ENCODE measurements at places on chromosomes 1 and 21.

GRCh38 chr1:204465546-204466415 is 28.8 kb downstream of the PIK3C2B start:
- no peak for DNase-seq

- peak; percentile 4 for DNase-seq
These were observed 47.1 kb downstream of the KANK4 start for GRCh38 chr1:62271948-62272728.

- no peak for DNase-seq
These were observed 18.5 kb downstream of the CSTB start for GRCh38 chr21:43757601-43758000.

- no peak for DNase-seq
These were observed 21.8 kb downstream of the COL6A2 start for GRCh38 chr21:46119637-46120271.

- no peak for DNase-seq
These were observed 136.9 kb downstream of the RWDD3 start for GRCh38 chr1:95370691-95371562.

- no peak for DNase-seq
These were observed 12.5 kb upstream of the ATF3 start for GRCh38 chr1:212595787-212596714.

- DNase-seq, result no peak
These were observed 113.4 kb upstream of the DNAH14 start for GRCh38 chr1:224816062-224816461.

- no peak for DNase-seq
These were observed 258.0 kb downstream of the FMN2 start for GRCh38 chr1:240349695-240350094.

DNA sequence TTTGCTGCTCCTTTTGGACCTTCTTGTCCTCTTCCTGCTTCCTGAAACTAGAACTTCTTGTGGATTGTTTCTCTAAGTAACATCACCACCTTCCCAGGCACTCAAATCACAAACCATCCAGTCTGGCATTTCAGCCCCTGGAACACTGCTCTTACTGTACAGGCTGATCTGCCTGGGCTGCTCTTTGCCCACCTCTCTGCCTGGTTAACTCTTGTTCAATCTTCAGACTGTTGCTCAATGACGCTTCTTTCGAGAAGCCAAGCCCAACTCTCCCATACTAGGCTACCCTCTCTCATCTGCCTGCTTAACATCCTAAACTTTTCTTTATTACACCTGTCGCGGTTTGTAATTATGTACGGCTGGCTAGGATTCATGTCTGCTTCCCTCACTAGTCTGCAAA is 657 bp downstream of the DIO1 start:
- DNase-seq, result no peak

DNA sequence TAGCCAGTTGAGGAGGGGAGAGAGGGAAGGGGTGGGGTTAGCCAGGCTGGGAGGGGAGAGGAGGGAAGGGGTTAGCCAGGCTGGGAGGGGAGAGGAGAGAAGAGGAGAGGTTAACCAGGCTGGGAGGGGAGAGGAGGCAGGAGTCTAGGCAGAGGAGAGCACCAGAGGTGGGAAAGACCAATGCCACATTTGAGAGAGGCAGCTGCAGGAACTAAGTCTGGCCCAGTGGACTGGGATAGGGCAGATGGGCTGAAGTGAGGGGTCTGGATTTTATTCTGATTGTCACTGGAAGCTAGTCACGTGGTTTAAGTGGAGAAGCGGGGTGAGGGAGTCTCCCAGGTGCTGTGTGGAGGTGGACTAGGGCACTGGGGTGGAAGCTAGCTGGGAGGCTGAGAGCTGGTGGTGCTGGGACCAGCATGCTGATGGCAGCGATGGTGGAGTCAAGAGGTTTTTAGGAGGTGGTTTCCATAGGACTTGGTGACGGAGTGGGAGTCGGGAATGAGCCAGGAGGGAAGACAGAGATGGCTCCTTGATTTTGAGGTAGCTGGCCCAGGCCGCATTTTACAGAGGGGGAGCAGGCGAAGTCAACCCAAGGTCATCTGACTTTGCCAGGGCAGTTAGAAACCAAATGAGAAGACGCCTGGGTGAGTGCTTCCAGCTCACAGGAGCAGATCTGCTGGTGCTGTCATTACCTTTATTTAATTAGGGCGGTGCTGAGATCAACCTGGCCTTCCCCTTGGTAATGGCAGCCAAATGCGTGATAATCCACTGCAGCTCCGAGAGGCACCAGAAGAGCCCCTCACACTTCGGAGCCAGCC is 42.8 kb downstream of the DISP3 start:
- no peak for DNase-seq

- DNase-seq, result no peak
These were observed 16.0 kb upstream of the LRIG2 start for GRCh38 chr1:113057006-113057405.

DNA sequence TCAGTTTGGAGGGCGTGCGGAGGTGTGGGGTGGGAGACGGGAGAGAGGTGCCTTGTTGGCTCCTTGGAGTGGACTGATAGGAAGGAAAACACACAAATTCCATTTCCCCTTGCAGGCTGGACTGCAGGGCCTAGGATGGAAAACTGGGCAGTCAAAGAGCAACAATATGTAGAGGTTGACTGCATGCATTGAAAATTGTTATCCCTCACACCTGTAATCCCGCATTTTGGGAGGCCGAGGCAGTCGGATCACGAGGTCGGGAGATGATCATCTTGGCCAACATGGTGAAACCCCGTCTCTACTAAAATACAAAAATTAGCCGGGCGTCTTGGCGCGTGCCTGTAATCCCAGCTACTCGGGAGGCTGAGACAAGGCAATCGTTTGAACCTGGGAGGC is 128.2 kb downstream of the PPIAL4G start:
- no peak for DNase-seq

DNA sequence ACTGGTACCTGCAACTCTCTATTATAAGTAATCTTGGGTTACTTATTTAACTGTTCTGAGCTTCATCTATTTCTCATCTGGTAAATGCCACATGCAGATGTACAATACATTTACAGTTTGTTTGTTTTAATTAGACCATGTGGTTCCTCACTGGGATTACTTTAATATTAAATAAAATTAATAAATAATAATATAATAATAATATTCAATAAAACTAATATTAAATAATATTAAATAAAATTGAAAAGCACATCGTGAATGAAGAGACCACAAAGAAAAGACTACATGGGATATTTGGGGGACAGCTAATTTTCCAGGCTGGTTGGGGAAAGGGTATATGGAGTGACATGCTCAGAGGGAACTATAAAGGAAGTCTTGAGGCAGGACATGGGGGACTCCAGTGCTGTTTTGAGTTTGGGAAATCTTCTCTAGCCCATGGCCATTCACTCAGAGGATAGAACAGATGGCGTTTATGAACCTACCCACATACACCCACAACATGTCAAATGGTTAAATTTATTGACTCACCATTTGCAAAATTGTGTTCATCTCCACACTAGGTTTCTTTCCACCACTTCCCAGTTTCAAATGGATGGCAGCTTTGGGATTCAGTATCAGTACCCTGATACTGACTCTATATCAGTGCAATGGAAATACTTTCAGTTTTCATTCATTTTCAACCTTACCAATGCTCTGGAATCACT is 25.6 kb downstream of the DIRAS3 start:
- DNase-seq, result no peak

- DNase-seq, result no peak
These were observed 29.3 kb upstream of the PCP4 start for GRCh38 chr21:39837861-39838359.

DNA sequence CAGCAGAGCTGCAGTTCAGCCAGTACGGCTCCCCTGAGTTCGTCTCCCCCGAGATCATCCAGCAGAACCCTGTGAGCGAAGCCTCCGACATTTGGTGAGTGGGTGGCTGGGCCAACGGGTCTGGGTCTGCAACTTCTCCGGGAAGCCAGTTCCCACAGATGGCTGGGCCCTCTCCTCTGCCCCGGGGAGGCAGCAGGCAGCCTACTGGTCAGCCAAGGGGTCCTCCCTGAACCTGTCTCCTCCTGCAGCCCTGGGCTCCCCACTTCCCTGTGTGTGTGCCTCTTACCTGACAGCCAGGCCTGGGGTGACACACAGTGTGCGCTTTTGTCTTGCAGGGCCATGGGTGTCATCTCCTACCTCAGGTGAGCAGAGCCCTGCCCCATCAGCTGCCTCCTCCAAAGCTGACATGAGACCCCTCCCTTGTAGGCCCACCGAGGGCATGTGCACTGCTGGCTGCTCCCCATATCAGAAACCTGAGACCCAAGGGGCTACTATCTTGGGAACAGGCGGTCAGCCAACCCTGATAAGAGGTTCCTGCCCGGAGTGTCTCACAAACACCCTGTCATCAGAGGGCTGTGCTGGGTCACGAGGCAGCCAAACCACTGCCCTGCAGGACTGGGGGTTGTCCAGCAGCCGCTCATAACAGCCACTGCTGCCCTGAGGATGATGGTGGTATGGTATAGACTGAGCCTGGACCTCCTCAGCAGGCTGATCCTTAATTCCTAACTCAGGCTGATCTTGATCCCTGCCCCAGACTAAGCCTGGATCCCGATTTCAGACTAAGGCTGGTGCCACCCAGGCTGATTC is 37.6 kb downstream of the TRIM11 start:
- DNase-seq, result no peak

- no peak for DNase-seq
These were observed 1.5 kb upstream of the RGS1 start for GRCh38 chr1:192574073-192574472.

DNA sequence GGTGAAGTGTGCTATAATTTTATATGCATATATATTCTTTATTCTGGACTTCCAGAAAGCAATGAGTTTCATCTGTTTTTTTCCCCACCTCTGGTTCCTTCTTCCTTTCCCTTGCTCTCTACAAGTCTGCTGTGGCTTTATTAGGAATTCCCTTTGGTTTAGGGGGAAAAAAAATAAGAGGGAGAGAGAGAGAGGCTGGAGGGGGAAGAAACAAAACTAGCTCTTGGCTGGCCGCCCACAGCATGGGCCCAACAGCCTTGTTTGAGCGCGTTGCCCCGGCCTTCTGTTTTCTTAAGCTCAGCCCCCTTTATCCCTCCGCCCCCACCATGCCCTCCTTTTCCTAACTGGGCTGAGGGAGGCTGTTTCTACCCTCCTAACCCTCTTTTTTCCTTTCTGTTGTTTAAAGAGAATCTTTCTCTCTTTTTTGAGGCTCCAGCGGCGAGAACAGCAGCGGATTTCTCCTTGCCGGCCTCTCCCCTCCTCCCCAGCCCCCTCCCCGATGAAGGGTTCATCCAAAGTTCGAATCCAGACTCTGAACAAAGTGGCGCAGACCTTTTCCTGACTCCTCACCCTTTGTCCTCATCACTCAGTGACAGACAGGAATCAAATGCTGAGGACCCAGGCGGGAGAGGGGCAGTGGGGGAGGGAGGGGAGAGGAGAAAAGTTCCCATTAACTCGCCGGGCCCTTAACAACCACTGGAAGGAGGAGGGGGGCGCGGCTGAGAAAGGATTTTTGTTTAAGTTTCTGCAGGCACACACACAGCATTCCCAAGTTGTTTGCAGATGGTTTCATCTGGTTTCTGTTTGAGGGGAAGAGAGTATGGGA is 29.7 kb downstream of the PBX1 start:
- DNase-seq, result no peak

- no peak for DNase-seq
These were observed 53.8 kb upstream of the PSEN2 start for GRCh38 chr1:226816576-226816975.

- no peak for DNase-seq
These were observed 4.6 kb downstream of the SLC37A1 start for GRCh38 chr21:42518215-42518614.

- DNase-seq, result no peak
These were observed 45.0 kb downstream of the IER5 start for GRCh38 chr1:181133441-181133951.

GRCh38 chr1:15956150-15956549 is 19.8 kb downstream of the ZBTB17 start:
- DNase-seq, result no peak

DNA sequence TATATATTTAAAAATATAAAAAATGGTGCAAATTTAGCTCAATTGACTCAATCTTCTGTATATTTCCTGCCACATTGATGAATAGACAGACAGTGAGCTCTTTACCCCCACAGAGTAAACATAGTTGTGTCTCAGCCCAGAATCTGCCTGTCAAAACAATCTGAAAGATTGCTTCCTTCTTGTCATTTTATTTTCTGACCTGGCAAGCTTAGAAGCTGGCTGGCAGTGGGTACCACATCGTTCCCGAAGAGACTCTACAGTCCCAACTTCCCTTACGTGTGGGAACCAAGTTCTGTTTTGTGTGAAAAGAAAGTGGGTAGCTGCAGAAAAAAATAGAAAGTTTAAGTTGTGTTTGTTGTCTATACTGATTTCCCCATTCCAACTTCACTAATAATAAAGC is 629.3 kb upstream of the NEGR1 start:
- DNase-seq, result no peak

DNA sequence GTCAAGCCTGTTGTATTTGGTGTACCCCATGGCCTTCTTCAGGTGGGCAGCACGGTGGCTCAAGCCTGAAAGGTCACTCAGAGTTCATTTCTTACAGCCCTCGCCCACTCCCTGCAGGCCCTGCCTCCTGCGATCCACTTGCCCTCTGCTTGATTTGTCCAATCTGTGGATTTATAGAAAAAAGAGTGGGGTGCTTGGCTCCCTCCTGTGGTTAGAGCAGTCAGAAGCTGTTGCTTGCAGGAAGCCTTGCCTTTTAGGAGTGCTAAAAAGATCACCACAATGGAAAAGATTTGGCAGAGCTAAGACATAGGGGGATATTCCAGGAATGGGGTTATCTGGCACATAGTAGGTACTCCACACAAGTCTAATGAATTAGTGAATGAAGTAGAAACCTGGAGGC is 108.0 kb upstream of the TRABD2B start:
- no peak for DNase-seq

DNA sequence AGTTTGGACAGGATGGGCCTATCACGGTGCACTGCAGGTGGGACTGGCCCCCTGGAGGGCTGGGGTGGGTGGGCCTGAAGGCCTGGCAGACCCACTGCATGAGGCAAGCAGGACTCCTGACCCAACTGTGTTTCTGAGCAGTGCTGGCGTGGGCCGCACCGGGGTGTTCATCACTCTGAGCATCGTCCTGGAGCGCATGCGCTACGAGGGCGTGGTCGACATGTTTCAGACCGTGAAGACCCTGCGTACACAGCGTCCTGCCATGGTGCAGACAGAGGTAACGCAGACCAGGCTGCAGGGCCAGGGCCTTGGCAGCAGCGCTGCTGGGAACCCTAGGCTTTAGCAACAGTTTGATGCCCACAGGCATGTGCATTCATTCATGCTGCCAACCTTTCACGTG is 29.0 kb upstream of the KDM4A start:
- no peak for DNase-seq

GRCh38 chr21:37655611-37656300 is 260.5 kb downstream of the KCNJ6 start:
- DNase-seq, result no peak

DNA sequence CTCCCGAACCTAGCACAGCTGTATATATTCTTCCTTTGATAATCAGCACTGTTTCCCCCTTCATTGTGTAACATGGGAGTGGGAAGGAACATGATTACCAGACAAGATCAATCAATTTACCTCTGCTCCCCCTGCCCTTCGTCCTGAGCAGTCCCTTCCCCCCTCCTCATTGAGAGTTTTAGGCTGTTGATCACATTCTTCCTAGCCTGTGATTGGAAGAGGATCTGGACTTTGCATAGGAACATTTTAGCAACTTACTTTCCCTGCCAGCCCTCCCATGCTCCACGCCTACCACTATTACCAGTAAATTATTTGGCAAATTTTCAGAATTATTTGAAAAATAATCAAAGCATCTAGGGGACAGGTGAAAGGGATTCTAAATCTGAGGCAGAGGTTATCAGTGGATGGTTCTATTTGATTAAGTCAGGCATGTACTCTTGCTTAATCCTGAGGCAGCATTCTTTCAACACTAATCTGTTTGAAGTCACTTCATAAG is 62.7 kb upstream of the ABCD3 start:
- no peak for DNase-seq

Data from activated CD8-positive, alpha-beta memory T cell treated with anti-CD3 and anti-CD28 coated beads for 1 hour (primary cell).